A549 treated with CpdA at 1 μM for 4 hours (cell line): ENCODE measurements at places on chromosomes 12 and 14. TPM values are rescaled to one million over a fixed set of nuclear protein-coding genes. Genes with fewer than 3 reads are reported as not detected.

LTBP2 gene
- 9.6 to 16.4 TPM (median 10.6 TPM) in 5 replicates for total RNA-seq

HELB gene
- 1.5 to 1.7 TPM (median 1.7 TPM) in 5 replicates for total RNA-seq

KANSL2 gene
- 31.5 to 41.2 TPM (median 36.0 TPM) in 5 replicates for total RNA-seq

MMP19 gene
- 0.06 to 0.22 TPM (median 0.15 TPM) in 4 of 5 replicates, not detected in the other for total RNA-seq

ADCY4 gene
- total RNA-seq: not detected in 5 replicates

HOTAIR gene
- 0.16 to 0.24 TPM (median 0.18 TPM) in 3 of 5 replicates, not detected in the others for total RNA-seq

EXOC3L4 gene
- total RNA-seq: 0.94 to 1.6 TPM (median 1.5 TPM) in 5 replicates

IFNG-AS1 gene
- total RNA-seq: not detected in 5 replicates

KRT2 gene
- 0.03 TPM in 1 of 5 replicates, not detected in the others for total RNA-seq

SLC15A4 gene
- total RNA-seq: 18.4 to 25.2 TPM (median 22.8 TPM) in 5 replicates

TMEM132C gene
- total RNA-seq: not detected in 5 replicates

RASSF9 gene
- total RNA-seq: 0.34 to 0.45 TPM (median 0.43 TPM) in 5 replicates

LRRIQ1 gene
- 0.47 to 1.1 TPM (median 0.71 TPM) in 5 replicates for total RNA-seq

AKAP5 gene
- 0.25 to 0.44 TPM (median 0.35 TPM) in 5 replicates for total RNA-seq

HOXC10 gene
- 2.2 to 3.1 TPM (median 2.8 TPM) in 5 replicates for total RNA-seq

OTOGL gene
- total RNA-seq: 0.01 TPM in 1 of 5 replicates, not detected in the others

KIAA0586 gene
- 9.8 to 11.0 TPM (median 10.1 TPM) in 5 replicates for total RNA-seq

MANSC1 gene
- total RNA-seq: 3.8 to 4.8 TPM (median 3.9 TPM) in 5 replicates

EPYC gene
- total RNA-seq: not detected in 5 replicates

HOXC4 gene
- total RNA-seq: 2.4 to 4.2 TPM (median 4.0 TPM) in 5 replicates

KCNJ8 gene
- total RNA-seq: 0.22 to 0.70 TPM (median 0.41 TPM) in 5 replicates

PPFIBP1 gene
- 19.1 to 41.8 TPM (median 28.8 TPM) in 5 replicates for total RNA-seq

REC8 gene
- 3.7 to 7.0 TPM (median 4.8 TPM) in 5 replicates for total RNA-seq

KRT81 gene
- 2,679 to 3,731 TPM (median 3,430 TPM) in 5 replicates for total RNA-seq

VDR gene
- total RNA-seq: 2.9 to 4.1 TPM (median 3.2 TPM) in 5 replicates

KRT82 gene
- not detected in 5 replicates for total RNA-seq

AMN gene
- 0.16 to 0.45 TPM (median 0.39 TPM) in 5 replicates for total RNA-seq

ACSM4 gene
- total RNA-seq: not detected in 5 replicates

CGRRF1 gene
- 18.1 to 20.2 TPM (median 18.4 TPM) in 5 replicates for total RNA-seq

SOX5 gene
- not detected in 5 replicates for total RNA-seq

SLCO1B1 gene
- 0.26 to 0.53 TPM (median 0.37 TPM) in 5 replicates for total RNA-seq

CCDC196 gene
- not detected in 5 replicates for total RNA-seq

ESR2 gene
- total RNA-seq: 0.09 to 0.12 TPM (median 0.09 TPM) in 3 of 5 replicates, not detected in the others

C12orf54 gene
- total RNA-seq: not detected in 5 replicates

RBP5 gene
- total RNA-seq: not detected in 5 replicates

FGF23 gene
- not detected in 5 replicates for total RNA-seq
